ENCODE measurements at places on chromosomes 5 and 9.
A peak's percentile ranks its signal among the peaks of the same experiment; 100 is the strongest.

DNA sequence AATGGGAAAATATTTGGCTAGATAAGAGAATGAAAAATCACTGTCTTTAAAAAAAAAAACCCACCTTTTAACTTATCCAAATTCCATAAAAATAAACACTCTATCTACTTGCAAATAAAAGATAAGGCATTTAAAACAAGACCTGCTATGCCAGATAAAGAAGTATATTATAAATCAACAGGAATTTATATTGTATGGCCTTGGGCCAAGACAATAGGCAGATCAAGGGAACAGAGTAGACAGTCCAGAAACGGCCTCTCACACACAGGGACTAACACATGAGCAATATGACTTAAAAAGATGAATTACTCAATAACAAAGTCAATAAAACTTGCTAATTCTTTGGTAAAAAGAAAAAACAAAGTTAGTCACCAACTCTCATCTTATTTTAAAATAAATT lies 34.7 kb upstream of the ICE1 start:
- no peak overlapping the region for H3K4me3 ChIP-seq
- H3K4me1 ChIP-seq = peaks cover 3% of the 10 kb centered on the region
- H3K36me3 ChIP-seq = peaks cover 11% of the 10 kb centered on the region
- no peak overlapping the region for H3K27ac ChIP-seq
- no peaks in the 10 kb centered on the region for H3K27me3 ChIP-seq
- no peak for DNase-seq

GRCh38 chr5:50839472-50839871 lies 173.0 kb downstream of the PARP8 start:
- peaks cover 7% of the 10 kb centered on the region for H3K4me1 ChIP-seq
- no peak overlapping the region for H3K4me3 ChIP-seq
- peaks cover 86% of the 10 kb centered on the region for H3K36me3 ChIP-seq
- H3K27me3 ChIP-seq = no peaks in the 10 kb centered on the region
- no peak for DNase-seq

DNA sequence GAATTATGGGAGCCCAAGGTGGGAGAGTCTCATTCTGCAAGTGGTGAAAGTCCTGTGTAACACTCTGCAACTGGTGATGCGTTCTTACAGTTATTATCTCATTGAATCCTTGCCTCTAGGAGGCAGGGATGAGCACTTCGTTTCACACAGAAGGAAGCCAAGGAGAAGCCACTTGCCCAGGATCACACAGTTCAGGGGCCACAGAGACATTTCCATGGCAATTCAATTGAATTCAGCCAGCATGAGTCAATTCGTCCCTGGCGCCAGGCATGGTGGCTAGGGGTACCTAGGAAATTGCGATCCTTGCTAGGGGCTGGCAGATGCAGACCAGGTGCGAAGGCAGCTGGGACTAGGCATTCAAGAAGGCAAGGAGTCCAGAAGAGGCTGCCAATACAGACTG lies 26.2 kb downstream of the LHX2 start:
- no peak overlapping the region for H3K4me3 ChIP-seq
- H3K27ac ChIP-seq = no peak overlapping the region
- peaks cover 14% of the 10 kb centered on the region for H3K4me1 ChIP-seq
- H3K27me3 ChIP-seq = peaks cover 92% of the 10 kb centered on the region
- no peak for DNase-seq
- no peaks in the 10 kb centered on the region for H3K36me3 ChIP-seq

- H3K4me3 ChIP-seq = no peak overlapping the region
- no peaks in the 10 kb centered on the region for H3K4me1 ChIP-seq
- H3K27me3 ChIP-seq = no peaks in the 10 kb centered on the region
These were observed 73.3 kb downstream of the ABCA1 start for GRCh38 chr9:104854613-104855012.

DNA sequence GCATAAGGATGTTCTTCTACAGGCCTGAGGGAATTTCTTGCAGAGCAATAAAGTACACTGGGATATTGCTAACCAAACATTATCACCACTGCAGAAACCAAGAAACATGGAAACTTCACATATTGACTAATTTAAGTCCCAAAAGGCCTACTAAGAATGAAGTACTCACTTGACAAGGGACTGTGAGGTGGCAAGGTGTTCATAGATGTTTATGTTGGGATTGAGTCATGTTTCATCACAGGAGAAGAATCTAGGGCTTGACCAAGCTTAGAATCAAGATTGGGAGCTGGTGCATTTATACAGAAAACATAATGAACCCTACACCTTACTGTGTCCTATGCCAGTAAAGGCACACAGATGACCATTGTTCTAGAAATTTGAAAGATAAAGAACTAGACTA lies 56.7 kb upstream of the GAS1 start:
- peaks cover 11% of the 10 kb centered on the region for H3K36me3 ChIP-seq
- no peak for DNase-seq
- H3K4me3 ChIP-seq = no peak overlapping the region
- H3K4me1 ChIP-seq = no peaks in the 10 kb centered on the region
- peaks cover 3% of the 10 kb centered on the region for H3K27me3 ChIP-seq
- no peak overlapping the region for H3K27ac ChIP-seq

- no peaks in the 10 kb centered on the region for H3K36me3 ChIP-seq
- peaks cover 12% of the 10 kb centered on the region for H3K4me1 ChIP-seq
- peaks cover 54% of the 10 kb centered on the region for H3K27me3 ChIP-seq
- no peak for DNase-seq
These were observed 499 bp downstream of the FBLL1 start for GRCh38 chr5:168529374-168530234.

DNA sequence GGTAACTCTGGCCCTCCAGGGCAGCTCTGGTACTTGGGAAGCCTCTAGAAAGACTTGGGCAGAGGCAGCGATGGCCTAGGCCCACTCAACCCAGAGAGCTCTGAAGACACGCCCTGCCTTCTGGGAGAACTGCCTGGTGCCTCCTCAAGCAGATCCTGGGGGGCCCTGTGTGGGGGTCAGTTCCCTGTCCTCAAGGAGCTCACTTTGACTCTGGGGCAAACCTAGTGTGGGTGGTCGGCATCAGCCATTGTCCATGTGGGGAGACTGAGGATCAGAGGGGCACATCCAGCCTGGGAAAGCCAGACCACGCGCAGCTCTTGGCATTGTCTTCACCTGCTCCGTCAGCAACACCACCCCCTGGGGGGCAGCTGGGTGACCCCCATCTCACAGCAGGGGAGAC lies 28.0 kb downstream of the ABO start:
- H3K36me3 ChIP-seq = no peaks in the 10 kb centered on the region
- H3K27ac ChIP-seq = no peak overlapping the region
- H3K27me3 ChIP-seq = peaks cover 16% of the 10 kb centered on the region
- DNase-seq = no peak
- H3K4me3 ChIP-seq = no peak overlapping the region

DNA sequence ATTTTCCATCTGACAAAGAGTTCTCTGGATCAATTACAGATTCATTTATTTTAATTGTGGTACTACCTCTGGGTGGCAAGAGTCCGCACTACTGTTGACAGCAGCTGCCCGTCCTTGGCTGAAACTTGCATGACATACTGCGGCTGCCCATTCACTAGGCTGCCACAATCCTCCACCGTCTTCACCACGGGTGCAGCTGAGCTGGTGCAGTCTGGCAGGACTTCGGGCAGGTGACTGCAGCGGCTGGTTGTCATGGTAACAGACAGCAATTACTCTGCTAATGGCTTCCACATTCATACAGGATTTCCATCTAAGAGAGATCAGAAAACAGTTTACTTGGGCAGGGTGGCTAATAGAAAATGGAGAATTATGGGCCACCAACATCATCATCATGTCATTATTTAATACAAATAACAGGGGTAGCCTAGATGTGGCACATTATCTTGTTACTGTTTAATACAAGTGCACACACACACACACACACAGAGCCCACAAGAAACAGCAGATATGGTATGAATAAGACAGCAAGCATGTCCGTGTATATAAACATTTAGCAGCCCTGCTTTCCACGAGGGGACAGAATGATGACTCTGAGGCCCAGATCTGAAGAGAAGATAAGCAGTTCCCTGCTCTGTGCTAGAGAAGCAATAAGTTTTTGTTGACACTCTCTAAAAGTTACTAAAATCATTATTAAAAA lies 112.3 kb downstream of the MARCHF3 start:
- H3K27me3 ChIP-seq = no peaks in the 10 kb centered on the region
- no peak for DNase-seq
- no peak overlapping the region for H3K4me3 ChIP-seq

- H3K4me3 ChIP-seq = no peak overlapping the region
- H3K36me3 ChIP-seq = no peaks in the 10 kb centered on the region
- H3K4me1 ChIP-seq = no peaks in the 10 kb centered on the region
- no peak overlapping the region for H3K27ac ChIP-seq
- no peaks in the 10 kb centered on the region for H3K27me3 ChIP-seq
These were observed 417.0 kb upstream of the MEF2C start for GRCh38 chr5:89299998-89300397.

- H3K27ac ChIP-seq = no peak overlapping the region
- no peaks in the 10 kb centered on the region for H3K27me3 ChIP-seq
These were observed 90.3 kb downstream of the AP3B1 start for GRCh38 chr5:78204241-78204640.

DNA sequence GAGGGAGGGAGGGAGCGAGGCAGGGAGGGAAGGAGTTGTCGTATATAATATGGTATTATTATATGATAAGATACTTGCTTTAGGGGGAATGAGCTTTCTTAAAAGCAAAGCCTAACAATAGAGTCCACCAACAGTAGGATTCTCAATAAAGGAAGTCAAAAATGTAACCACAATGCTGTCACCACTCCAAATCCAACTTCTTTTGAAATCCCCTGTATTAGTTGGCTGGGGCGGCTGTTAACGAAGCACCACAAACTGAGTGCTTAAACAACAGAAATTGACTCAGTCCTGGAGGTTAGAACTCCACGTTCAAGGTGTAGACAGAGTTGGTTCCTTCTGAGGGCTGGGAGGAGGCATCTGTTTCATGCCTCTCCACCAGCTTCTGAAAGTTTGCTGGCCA lies 23.1 kb downstream of the GAS1 start:
- H3K4me3 ChIP-seq = no peak overlapping the region
- peaks cover 31% of the 10 kb centered on the region for H3K27me3 ChIP-seq
- no peaks in the 10 kb centered on the region for H3K36me3 ChIP-seq

GRCh38 chr9:959914-960313 lies 16.5 kb upstream of the DMRT3 start:
- no peaks in the 10 kb centered on the region for H3K36me3 ChIP-seq
- no peak overlapping the region for H3K27ac ChIP-seq
- H3K4me3 ChIP-seq = no peak overlapping the region
- H3K27me3 ChIP-seq = peaks cover 54% of the 10 kb centered on the region
- DNase-seq = no peak

DNA sequence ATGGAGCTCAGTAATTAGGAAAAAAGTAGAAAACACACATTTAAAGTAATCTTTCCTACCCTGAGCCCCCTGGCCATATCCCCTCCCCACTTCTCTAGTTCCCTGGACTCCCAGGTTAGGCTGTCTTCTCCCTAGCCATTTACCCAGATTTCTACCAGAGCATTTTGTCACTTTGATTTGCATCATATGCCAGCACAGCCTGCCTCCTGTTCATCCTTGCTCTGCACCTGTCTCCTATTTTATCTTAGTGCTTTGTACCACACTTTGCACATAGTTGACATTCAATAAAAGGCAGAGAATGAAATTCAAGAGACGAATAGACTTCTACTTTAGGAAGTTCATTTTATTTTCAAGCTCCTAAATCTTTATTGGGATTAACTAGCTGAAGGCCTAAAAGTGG lies 344.5 kb downstream of the EBF1 start:
- no peaks in the 10 kb centered on the region for H3K4me1 ChIP-seq
- H3K27ac ChIP-seq = no peak overlapping the region
- no peaks in the 10 kb centered on the region for H3K36me3 ChIP-seq
- no peak for DNase-seq

GRCh38 chr5:71843111-71843510 lies 124.0 kb downstream of the CARTPT start:
- DNase-seq = no peak
- H3K27ac ChIP-seq = no peak overlapping the region
- H3K36me3 ChIP-seq = no peaks in the 10 kb centered on the region
- H3K4me3 ChIP-seq = no peak overlapping the region
- peaks cover 3% of the 10 kb centered on the region for H3K27me3 ChIP-seq
- no peaks in the 10 kb centered on the region for H3K4me1 ChIP-seq

DNA sequence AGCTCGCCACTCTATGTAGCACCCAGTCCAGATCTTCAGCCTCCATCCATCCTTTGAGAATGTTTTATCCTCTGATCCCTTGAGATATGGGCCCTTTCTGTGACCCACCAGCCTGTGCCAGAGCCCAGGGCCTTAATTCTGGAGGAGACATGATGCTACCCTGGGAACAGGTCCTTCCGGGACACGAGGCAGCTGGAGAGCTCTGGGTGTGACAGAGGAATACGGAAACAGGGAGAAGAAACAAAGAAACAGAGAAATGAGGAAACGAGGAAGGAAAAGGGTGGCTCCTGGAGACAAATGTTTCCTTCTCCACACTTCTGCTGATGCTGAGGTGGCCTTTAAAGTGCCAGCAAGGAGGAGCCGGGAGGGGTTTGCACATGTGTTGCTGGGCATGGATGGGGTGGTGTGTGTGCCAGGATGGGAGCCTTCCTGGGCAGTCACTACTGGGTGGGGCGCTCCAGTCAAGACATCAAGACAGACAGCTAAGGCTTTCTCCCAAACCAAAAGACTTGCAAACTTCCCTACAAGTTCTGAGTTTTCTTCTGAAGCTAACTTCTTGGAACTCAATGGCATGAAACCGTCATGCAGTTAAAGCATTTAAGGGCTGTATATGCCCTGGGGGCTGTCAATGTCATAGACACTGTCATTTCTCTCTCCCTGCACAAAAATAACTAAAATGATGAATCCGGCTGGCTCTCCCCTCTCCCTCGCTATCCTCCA lies 22.8 kb upstream of the MARCHF6 start:
- no peak overlapping the region for H3K27ac ChIP-seq
- H3K36me3 ChIP-seq = no peaks in the 10 kb centered on the region
- DNase-seq = no peak
- H3K27me3 ChIP-seq = peaks cover 50% of the 10 kb centered on the region

DNA sequence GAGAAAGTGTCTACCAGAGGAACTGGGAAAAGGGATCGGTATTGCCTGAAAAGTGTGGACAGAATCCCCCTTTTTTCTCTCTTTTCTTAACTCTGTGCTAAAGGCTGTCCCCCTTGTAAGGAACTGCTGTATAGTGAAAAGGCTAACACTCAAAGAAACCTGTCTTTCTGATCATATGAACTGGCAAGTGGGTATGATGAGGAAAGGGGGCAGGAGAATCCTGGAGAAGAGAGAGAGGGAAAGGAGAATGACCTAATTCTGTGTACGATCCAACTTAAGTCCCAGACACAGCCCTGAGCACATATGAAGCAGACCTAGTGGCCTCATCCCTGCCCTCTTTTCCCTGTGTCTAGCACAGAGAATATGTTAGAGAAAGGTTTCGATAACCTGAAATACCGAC lies 967 bp downstream of the ANKRD31 start:
- no peaks in the 10 kb centered on the region for H3K27me3 ChIP-seq
- H3K4me3 ChIP-seq = peak overlapping the region; percentile 96
- DNase-seq = no peak
- no peaks in the 10 kb centered on the region for H3K36me3 ChIP-seq
- H3K27ac ChIP-seq = peak overlapping the region; percentile 99

Data from naive thymus-derived CD8-positive, alpha-beta T cell (primary cell).